Myocyte (in vitro differentiated cells): ENCODE measurements at places on chromosomes 2 and 18. TPM values are rescaled to one million over a fixed set of nuclear protein-coding genes. Genes with fewer than 3 reads are reported as not detected.

IL36A gene
- total RNA-seq: not detected in 2 replicates

ZSWIM2 gene
- 0.16 TPM in 1 of 2 replicates, not detected in the other for total RNA-seq

POMC gene
- not detected in 2 replicates for total RNA-seq

LDLRAD4 gene
- total RNA-seq: 1.7 TPM in 1 of 2 replicates, not detected in the other

UGT1A4 gene
- total RNA-seq: not detected in 2 replicates

MERTK gene
- 0.21 and 0.35 TPM in 2 replicates for total RNA-seq

SATB2 gene
- 8.1 and 9.9 TPM in 2 replicates for total RNA-seq

EFR3B gene
- total RNA-seq: 0.26 and 0.45 TPM in 2 replicates

DCDC2C gene
- total RNA-seq: not detected in 2 replicates

ALPP gene
- total RNA-seq: not detected in 2 replicates

CCDC74B gene
- total RNA-seq: 3.5 and 9.8 TPM in 2 replicates

C2orf78 gene
- not detected in 2 replicates for total RNA-seq

ORC4 gene
- total RNA-seq: 50.0 and 81.1 TPM in 2 replicates

- DNase-seq: no peak
Measured at GRCh38 chr18:50632895-50633515, 73.1 kb downstream of the MAPK4 start.

DNA sequence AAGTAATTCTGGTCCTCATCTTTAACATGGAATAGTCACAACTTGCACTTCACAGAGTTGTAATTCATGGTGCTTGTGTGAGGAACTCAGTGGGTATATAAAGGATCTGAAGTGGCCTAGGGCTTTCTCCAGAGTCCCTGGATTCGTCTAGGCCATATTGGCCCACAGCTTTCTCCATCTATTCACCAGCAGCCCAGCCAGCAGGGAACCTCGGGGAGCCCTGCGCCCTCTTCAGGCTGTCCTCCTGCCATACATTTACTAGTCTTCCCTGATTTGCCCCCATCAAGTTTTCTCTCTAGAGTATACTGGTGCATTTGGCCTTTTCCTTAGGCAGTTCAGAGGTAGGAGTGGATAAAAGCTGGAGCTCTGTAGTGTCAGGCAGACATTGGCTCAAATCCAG, 278.3 kb downstream of the MYCN start:
- DNase-seq: no peak

GRCh38 chr2:25337276-25337675, 4.4 kb downstream of the DNMT3A start:
- no peak for DNase-seq

GRCh38 chr2:207110715-207111114, 55.0 kb downstream of the KLF7 start:
- DNase-seq: no peak

GRCh38 chr18:42045346-42045745, 90.3 kb downstream of the PIK3C3 start:
- DNase-seq: no peak

- DNase-seq: no peak
Measured at GRCh38 chr2:193845604-193846003, 1650.9 kb upstream of the TMEFF2 start.

GRCh38 chr2:134712736-134713135, 6.1 kb downstream of the TMEM163 start:
- DNase-seq: no peak

- no peak for DNase-seq
Measured at GRCh38 chr2:81196383-81196851, 891.9 kb upstream of the LRRTM1 start.

GRCh38 chr2:183495079-183495478, 370.8 kb downstream of the NUP35 start:
- DNase-seq: no peak

DNA sequence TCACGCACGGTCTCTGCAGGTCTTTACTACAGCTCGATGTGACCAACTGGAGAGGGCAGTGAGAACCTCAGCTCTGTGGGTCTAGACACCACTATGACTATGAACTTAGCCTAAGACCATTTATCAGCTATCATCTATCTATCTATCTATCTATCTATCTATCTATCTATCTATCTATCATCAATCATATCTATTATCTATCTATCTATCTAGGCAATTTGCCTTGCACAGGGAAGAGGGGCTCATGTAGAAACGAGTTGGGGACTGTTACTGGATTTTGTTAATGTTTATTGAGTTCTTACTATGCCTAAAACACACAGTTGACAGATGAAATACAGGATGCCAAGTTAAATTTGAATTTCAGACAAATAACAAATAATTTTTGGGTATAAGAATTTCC, 41.1 kb upstream of the TLK1 start:
- DNase-seq: no peak

GRCh38 chr18:37261246-37261840, 304.3 kb downstream of the CELF4 start:
- no peak for DNase-seq

- no peak for DNase-seq
Measured at GRCh38 chr2:68838641-68839040, 32.6 kb downstream of the BMP10 start.

DNA sequence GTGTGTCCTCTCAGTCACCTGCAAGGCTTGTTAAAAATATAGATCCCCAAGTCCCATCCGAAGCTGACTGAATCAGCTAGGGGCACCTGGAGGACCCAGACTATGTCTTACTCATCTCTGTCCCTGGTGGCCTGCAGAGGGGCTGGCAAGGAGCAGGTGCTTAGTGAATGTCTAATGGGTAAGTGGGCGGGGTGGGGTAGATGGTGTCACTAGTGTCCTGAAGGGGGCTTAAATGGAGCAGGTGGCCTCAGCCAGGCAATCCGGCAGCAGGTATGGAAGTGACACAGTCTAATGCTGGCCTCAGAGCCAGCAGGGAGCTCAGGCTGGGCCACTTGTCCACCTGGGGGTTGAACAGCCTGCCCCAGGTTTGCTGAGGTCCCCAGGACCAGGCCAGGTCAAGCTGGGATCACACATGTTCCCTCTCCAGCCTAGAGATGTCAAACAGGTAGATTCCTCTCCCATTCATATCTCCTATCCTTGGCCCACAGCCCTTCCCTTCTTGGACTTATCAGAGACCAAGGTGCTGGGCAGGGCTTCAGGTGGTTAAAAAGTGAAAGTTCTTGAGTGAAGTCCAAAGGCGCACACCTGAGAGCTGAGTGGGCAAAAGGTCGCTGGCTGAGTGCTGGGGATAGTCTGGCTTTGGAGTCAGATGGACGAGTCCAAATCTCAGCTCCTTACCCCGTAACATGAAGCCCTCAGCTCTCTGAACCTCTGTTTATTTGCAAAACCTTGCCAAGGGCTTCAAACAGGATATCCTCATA, 1.7 kb downstream of the STEAP3 start:
- DNase-seq: no peak

DNA sequence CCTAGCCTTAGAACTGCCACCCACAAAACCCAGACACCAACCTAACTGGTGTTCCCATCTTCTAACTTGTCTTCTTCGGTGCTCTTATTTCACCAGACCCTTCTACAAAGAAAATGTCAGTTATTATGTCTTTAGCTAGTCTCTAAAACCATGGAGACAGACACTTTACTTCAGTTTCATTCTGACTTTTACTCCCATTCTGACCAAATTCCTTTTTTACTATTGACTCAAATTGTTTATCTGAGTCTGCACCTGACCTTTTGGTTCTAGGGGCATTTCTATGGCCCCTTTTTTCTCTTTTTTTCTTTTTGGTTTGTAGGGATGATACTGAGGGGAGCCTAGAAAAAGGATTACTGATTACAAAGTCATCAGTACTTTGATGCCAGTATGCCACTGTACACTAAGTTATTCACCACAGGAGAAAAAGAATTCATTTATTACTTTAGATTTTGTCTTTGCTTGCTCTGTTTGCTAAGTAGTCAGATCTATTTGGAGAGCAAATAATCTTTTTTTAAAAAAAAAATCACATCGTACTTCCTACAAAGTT, 6.8 kb upstream of the SLC1A4 start:
- DNase-seq: no peak

- no peak for DNase-seq
Measured at GRCh38 chr2:239873656-239874635, 151.2 kb downstream of the NDUFA10 start.

DNA sequence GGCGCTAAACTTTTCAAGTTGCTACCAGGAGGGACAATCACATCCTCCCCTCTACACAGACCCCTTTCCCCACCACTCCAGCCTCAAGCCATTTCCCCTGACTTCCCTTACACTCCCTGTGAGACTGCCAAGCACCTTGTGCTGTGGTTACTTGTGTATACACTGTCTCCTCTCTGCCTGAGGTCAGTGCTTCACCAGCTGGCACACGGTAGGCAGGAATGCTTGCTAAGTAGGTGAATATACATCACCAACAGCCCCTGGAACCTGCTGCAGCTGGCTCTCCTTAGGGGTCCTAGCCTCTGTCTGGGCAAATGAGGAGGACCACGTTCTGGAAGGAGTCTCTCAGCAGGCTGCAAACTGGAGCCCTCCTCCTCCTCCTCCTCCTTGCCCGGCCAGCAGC, 38.3 kb upstream of the ACAA2 start:
- no peak for DNase-seq

DNA sequence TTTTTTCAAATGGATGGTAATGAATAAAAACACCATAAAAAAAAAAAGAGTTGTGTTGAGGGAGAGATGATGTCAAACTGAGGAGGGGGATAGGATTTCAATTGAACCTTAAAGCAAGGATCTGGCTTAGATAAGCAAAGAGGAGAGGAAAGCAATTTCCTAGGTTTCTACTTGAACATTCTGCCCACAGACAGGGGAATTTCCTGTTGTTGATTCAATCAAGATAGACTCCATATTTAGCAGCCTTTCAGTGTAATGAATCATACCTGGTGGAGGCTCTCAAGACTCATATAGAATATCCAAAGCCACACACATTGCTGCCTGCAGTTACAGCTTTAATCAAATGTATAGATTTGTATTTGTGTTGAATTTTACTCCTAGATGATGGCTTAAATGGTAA, 294.4 kb upstream of the PIK3C3 start:
- DNase-seq: no peak

- DNase-seq: no peak
Measured at GRCh38 chr2:177275040-177275742, 10.7 kb upstream of the NFE2L2 start.

GRCh38 chr2:86439879-86440630, 1.1 kb upstream of the KDM3A start:
- DNase-seq: no peak

DNA sequence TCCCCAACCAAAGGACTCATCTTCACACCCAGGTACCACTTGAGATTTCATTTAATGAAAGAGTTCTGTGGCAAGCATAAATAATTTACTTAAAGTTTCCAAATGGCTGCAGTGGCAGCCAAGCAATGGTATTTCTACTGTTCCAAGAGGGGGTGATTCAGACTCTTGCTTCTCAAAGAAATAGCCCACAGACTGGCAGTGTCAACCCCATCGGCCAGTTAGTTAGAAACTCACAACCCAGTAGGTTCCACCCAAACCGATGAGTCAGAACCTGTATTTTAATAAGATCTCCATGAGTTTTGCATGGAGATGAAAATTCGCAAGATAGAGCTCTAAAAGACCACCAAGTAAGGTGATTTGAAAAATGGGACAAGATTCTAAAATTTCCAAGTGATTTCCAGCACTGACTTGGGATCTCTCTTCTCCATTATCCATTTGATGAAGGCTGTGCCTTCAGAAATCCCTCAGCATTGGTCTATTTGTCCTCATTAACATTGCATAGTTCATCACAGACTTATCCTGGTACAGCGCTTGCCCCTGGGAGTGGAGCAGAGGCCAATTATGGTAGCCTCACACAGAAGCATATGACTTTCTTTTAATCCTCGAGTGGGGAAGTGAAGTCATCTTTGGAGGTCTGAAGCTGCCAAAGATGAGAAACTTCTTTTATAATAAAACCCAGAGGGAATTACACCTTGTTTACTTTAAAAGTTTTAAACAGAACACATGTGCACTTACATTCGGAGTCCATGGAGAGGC, 361.4 kb upstream of the ID2 start:
- no peak for DNase-seq

DNA sequence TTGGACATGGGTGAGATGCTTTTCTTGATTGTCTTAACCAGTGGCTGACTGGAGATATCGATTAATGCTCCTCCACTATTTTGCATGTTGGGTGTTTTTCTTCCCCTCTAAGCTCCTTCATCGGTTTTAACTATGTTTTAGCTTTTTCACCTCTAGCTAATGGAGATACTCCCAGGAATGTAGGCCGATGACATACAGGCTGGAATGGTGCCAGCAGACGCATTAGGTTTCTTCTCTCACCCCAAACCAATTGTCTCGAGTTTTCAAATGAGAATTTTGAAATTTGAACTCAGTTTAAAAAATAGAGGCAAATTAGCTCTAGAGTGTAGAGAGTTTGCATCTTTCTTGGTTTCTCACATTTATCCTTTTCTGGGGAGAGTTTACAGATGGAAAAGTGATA, 247.6 kb downstream of the RPRM start:
- no peak for DNase-seq

DNA sequence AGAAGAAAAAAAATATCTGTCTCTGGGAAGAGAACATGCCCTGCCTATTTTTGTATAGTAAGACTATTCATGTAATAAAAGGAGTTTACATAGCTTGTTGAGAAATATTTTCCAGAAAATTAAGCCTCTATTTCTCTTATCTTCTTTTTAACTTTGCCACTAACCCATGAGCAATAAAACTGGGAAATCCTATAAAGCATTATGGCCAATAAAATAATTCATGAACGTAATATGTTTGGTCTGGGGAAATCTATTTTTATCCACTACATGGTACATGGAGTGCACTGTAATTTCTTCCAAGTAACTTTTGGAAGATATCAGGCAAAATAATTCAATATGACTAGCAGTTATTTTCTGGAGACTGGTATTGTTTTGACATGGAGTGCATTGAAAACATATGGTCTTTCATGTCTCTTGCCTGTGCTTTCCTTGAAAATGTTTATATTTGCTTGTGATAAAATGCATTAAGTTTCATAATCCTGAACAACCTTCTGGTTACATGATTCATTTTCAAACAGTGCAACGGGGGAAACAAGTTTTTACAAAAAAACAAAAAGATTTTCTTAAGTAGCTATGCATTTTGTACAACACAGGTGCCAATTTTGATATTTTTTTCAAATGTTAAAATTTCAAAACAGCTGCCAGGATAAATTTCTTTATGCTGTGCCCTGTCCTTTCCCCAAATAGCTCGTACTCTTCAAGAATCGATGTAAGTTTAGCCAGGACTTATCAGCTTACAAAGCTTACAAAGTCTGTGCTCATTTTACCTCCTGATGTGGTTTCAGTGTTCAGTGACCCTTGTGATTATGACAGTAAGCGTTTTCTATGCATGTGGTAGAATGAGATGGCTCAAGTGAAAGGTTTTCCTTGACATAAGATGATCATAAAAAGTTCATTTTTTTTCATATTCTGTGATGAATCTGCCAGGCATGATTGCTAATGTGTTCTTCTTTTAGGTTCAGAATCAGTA, 194.5 kb downstream of the UBE2E3 start:
- DNase-seq: peak; percentile 52
